Foreskin keratinocyte (primary cell): ENCODE measurements at places on chromosomes 5 and 9. TPM values are rescaled to one million over a fixed set of nuclear protein-coding genes. Genes with fewer than 3 reads are reported as not detected.
A peak's percentile ranks its signal among the peaks of the same experiment; 100 is the strongest.

DNA sequence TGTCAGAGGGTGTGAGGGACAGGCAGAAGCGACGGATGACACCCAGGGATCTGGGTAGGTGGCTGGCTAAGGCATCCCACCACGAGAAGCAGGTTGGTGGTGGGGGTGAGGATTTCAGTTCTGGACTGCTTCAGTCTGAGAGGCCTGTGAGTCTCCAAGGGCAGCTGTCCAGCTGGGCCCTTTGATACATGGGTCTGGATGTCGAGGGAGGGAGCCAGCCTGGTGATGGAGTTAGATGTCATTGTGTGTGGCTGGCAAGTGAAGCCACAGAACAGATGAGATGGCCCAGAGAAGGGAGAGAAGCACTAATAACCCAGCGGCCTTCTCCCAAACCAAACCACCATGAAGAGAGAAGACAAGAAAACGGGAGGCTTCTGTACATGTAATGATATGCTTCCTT lies 11.1 kb downstream of the MED27 start:
- no peak for DNase-seq

GRCh38 chr5:171264843-171265242 lies 44.2 kb upstream of the TLX3 start:
- no peak for DNase-seq

DNA sequence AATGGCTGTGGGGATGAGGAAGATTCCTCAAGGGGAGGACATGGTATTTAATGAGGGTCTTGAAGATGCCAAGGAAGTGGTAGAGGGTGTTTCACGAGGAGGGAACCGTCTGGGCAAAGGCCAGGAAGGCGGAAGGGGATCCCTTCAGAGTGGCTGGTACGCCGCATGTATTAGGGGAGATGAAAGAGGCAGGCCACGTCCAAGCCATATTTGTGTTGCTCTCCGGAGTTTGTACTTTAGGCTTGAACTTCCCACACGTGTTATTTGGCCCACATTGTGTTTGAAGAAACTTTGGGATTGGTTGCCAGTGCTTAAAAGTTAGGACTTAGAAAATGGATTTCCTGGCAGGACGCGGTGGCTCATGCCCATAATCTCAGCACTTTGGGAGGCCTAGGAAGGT lies 1.2 kb downstream of the FXN start:
- DNase-seq, result no peak

GRCh38 chr5:154523104-154523503 lies 45.1 kb upstream of the HAND1 start:
- peak; percentile 29 for DNase-seq

GABRB2 gene
- not detected in 2 replicates for total RNA-seq

BSPRY gene
- total RNA-seq, result 0.04 TPM in 1 of 2 replicates, not detected in the other

- DNase-seq, result no peak
Measured at GRCh38 chr5:134819407-134819963, 26.3 kb upstream of the C5orf24 start.

- no peak for DNase-seq
Measured at GRCh38 chr5:63121471-63121870, 542.9 kb downstream of the LRRC70 start.

C1QTNF3 gene
- total RNA-seq, result 0.32 and 0.41 TPM in 2 replicates

- DNase-seq, result no peak
Measured at GRCh38 chr9:12461763-12462460, 231.3 kb upstream of the TYRP1 start.

GRCh38 chr5:85049020-85049419 lies 664.3 kb upstream of the EDIL3 start:
- DNase-seq, result no peak

GRCh38 chr9:14350349-14350728 lies 36.4 kb upstream of the NFIB start:
- DNase-seq, result no peak

GRCh38 chr5:64165500-64166200 lies at the start of gene RNF180:
Gene RNF180 (plus strand): TSS chr5:64165843. CDS start chr5:64200808, 34,965 bp downstream.
- no peak for DNase-seq

INSL4 gene
- total RNA-seq, result not detected in 2 replicates

ADAMTSL1 gene
- total RNA-seq, result 0.44 and 3.7 TPM in 2 replicates

DNA sequence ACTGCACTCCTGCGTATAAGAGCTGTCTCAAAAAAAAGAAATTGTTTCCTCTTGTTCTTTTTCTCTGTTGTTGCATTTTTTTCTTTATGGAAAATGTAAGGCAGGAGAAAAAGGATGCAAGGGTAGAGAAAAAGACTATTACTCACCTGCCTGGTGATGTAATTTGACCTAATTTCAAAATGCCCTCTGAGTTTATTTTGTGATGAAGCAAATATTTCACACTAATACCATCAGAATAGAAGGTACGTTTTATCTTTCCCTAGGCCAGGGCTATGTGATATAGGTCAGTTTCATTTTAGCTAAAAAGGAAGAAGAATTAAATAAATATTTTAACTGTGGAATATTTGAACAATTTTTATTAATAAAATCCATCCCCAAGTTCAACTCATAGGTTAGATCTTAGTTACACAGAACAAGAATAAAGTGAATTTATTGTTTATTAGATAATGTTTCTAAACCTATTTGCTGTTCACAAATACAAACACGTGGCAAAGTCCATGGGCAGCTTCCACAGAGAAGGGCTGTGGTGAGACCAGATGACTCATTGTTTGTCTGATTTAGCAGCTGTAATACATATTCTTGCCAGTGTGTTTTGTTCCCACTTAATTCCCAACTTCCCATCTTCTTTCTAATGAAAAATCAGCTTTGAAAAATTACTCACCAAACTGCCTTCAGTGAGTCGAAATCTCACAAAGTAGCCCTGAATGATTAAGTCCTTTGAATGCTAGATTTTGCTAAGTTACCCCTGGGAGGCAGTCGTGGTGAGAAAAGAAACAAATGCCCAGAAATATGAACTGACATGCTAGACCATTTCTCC lies 52.8 kb upstream of the CCDC112 start:
- peak; percentile 76 for DNase-seq

PCDHB15 gene
- total RNA-seq, result 0.04 and 0.17 TPM in 2 replicates

- no peak for DNase-seq
Measured at GRCh38 chr9:135454737-135455136, 24.8 kb upstream of the PPP1R26 start.

DNA sequence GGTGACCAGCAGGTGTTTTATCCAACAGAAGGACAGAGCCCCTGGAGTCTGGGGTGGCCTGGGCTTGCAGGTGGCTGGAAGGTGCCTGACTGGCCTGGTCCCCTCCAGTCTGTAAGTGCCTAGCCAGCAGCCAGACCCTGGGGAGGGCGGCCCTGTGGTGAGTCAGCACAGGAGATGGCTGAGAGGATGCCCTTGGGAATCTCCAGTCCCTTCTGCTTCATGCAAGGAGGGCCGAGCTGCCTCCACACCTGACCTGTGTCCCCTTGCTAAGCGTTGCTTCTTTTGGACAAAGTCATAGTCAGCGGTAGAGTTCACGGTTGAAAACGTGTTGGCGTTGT lies 20.2 kb downstream of the OBP2B start:
- no peak for DNase-seq

DNA sequence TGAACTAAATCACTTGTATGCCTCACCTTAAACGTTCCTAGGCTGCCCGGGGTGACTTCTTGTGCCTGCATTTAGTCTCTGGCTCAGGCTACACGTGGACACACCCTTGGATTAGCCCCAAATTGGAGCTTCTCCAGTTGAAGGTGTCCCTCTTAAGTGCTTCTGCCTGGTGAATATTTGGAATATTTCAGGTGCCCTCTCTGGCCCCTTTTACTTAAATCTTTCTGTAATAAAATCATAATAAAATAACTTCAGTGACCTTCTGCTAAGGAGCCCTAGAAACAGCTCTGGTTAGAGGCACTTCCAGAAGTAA lies 74.3 kb upstream of the KLF9 start:
- no peak for DNase-seq

TPPP gene
- 0.14 and 0.44 TPM in 2 replicates for total RNA-seq

ROR2 gene
- 1.2 and 2.0 TPM in 2 replicates for total RNA-seq

- no peak for DNase-seq
Measured at GRCh38 chr9:86054695-86055094, 44.7 kb downstream of the GOLM1 start.

DNA sequence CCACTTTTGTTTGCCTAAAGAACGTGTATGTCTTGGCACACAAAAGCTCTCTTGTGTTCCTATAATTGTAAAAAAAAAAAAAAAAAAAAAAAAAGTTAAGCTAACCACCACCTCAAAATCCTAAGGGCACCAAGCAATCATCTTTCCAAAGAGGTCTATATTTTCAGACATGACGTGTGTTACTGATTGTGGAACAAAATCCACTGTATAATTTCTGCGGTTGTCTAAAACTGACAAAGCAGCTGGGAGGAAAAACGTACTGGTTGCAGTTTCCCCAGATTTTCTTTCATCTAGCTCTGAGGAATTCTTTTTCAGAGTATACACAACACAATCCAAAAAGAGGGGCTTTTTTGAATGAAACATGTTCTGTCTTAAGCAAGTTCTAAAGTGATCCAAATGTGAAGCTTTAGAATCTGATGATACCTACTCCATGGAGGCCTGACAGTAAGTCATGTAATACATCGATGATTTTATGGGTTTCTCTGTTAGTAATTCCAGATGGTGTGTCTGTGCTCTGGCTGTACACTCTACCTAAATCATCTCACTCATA lies 375.6 kb upstream of the NUDT12 start:
- DNase-seq, result no peak

NDUFA8 gene
- 70.4 and 82.4 TPM in 2 replicates for total RNA-seq
